CD4-positive, alpha-beta T cell (primary cell): ENCODE measurements at places on chromosomes 12 and 14. TPM values are rescaled to one million over a fixed set of nuclear protein-coding genes. Genes with fewer than 3 reads are reported as not detected.

- DNase-seq, result no peak
Measured at GRCh38 chr12:91109148-91109564, 2.1 kb downstream of the LUM start.

The RNF212B gene
- total RNA-seq, result not detected

The RNASE3 gene
- total RNA-seq, result not detected

DNA sequence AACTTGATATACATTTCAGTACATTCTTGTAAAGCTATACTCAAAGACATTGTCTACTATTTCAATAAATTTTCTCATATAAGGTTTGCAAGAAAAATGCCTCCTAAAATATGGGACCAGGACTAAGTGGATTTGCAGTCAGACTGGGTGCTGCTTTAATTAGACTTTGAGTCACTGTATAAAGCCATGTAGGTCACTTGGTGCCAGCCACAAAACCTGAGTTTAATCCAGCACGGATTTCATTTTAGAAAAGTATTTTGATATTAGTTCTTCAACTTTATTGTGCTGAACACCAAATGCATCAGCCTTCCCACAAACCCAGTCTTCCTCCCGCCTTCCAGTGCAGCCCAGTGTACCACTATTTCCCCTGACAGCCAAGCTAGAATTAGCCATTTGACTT lies 9.9 kb upstream of the NID2 start:
- DNase-seq, result no peak

The NR4A1 gene
- 79.2 TPM for total RNA-seq
